CD8-positive, alpha-beta memory T cell (primary cell): ENCODE measurements at places on chromosomes 3 and 15. TPM values are rescaled to one million over a fixed set of nuclear protein-coding genes. Genes with fewer than 3 reads are reported as not detected.

DNA sequence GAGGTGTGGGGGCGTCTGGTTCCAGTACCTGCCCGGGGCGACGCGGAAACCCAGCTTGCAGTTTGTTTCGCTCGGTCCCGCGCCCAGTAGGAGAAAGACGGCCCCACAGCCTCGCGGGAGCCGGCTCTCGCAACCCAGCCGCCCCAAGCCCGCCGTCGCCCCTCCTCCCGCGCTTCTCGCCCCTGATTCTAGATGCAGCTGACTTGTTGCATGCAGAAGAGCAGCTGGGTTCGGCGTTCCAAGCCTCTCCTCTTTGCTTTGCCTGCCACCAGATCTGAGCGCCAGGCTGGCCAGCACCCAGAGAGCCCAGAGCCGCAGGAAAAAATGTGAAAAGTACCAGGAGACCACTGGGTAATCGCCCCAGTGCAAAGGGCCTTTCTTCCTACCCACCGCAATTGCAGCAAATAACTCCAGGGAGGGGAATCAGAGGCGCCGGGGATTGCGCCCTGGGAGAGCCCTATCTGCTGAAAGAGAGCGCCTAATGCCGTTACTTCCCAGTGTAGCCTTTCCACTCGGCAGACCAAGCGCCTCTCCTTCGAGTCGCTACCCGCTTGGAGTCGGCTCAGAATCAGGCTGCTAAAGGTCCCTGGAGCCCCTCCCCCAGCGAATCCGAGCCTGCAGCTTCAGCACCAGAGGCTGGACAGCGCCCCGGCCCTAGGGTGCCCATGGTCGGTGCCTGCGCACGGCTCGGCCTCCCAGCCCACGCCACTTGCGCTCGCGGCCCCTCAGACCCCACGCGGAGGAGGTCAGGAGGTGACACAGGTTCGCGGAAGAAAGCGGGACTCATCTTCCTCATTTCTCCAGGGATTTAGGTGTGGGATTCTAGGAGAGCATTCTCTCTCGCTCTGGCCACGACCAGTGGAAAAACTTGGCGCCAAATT lies 15.7 kb upstream of the AEN start:
- peak; percentile 48 for DNase-seq
- peaks cover 15% of the 10 kb centered on the region for H3K4me1 ChIP-seq
- no peak overlapping the region for H3K4me3 ChIP-seq
- H3K36me3 ChIP-seq, result no peaks in the 10 kb centered on the region
- H3K27me3 ChIP-seq, result peaks cover 54% of the 10 kb centered on the region
- no peak overlapping the region for H3K27ac ChIP-seq

- DNase-seq, result no peak
- H3K4me1 ChIP-seq, result no peaks in the 10 kb centered on the region
- H3K36me3 ChIP-seq, result no peaks in the 10 kb centered on the region
Observed at GRCh38 chr3:192812743-192813383, 85.5 kb upstream of the FGF12 start.

- no peaks in the 10 kb centered on the region for H3K27me3 ChIP-seq
- DNase-seq, result no peak
- no peak overlapping the region for H3K27ac ChIP-seq
- H3K4me1 ChIP-seq, result no peaks in the 10 kb centered on the region
- H3K36me3 ChIP-seq, result no peaks in the 10 kb centered on the region
Observed at GRCh38 chr3:107216711-107217110, 160.5 kb upstream of the CCDC54 start.

DNA sequence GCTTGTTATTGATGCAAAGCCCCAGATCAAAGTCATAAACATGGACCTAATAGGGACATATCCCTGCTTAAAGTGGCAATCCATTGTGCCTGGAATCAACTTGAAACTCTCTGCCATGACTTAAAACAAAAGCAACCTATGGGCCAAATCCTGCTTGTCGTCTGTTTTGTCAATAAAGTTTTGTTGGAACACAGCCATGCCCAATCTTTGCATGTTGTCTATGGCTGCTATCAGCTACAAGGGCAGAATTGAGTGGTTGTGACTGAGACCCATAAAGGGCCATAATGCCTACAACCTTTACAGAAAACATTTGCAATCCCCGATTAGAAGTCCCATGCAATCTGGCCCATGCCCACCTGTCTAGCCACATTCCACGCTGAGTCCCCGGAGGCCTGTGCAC lies 235.4 kb downstream of the PLCL2 start:
- no peak overlapping the region for H3K27ac ChIP-seq
- no peaks in the 10 kb centered on the region for H3K27me3 ChIP-seq
- H3K4me1 ChIP-seq, result no peaks in the 10 kb centered on the region
- no peak overlapping the region for H3K4me3 ChIP-seq
- no peak for DNase-seq

GRCh38 chr15:47289656-47290055 lies 427.6 kb upstream of the SEMA6D start:
- no peak overlapping the region for H3K4me3 ChIP-seq
- no peaks in the 10 kb centered on the region for H3K36me3 ChIP-seq
- H3K27me3 ChIP-seq, result no peaks in the 10 kb centered on the region
- H3K27ac ChIP-seq, result no peak overlapping the region
- no peak for DNase-seq

DNA sequence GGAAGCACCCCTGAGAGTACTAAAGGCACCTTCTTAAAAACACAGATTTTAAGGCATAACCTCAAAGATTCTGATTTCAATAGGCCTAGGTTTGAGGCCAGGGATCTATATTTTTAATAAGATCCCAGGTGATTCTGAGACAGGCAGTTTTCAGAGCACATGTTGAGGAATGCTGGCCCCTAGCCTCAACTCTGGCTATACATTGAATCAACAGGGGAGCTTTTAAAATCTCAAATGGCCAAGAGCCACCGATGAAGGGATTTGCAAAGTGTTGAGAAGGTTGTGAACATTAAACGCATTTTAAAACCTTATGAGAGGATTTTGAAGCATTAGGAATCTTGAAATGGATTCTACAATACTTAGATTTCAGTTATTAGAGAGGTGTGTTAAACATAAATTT lies 268.8 kb upstream of the ARHGEF26 start:
- H3K4me1 ChIP-seq, result no peaks in the 10 kb centered on the region
- DNase-seq, result no peak
- no peak overlapping the region for H3K4me3 ChIP-seq

GRCh38 chr3:39142067-39142466 lies 11.3 kb downstream of the CSRNP1 start:
- no peak for DNase-seq
- H3K27ac ChIP-seq, result no peak overlapping the region
- peaks cover 29% of the 10 kb centered on the region for H3K36me3 ChIP-seq
- peaks cover 8% of the 10 kb centered on the region for H3K4me1 ChIP-seq

Gene ANKRD34C
- not detected for total RNA-seq

Gene APPL1
- total RNA-seq, result 36.1 TPM

Gene THAP10
- 0.18 TPM for total RNA-seq

Gene SLC22A14
- not detected for total RNA-seq

Gene SCAANT1
- not detected for total RNA-seq

Gene SMAD3
- 34.2 TPM for total RNA-seq

Gene OSTN
- not detected for total RNA-seq

Gene CAPN3
- total RNA-seq, result 3.3 TPM

Gene PCOLCE2
- not detected for total RNA-seq
